Stimulated activated CD8-positive, alpha-beta memory T cell treated with anti-CD3 and anti-CD28 coated beads, Interleukin-15, amount 100 ng/mL, for 4 hours (primary cell): ENCODE measurements at places on chromosomes 13 and 19.

DNA sequence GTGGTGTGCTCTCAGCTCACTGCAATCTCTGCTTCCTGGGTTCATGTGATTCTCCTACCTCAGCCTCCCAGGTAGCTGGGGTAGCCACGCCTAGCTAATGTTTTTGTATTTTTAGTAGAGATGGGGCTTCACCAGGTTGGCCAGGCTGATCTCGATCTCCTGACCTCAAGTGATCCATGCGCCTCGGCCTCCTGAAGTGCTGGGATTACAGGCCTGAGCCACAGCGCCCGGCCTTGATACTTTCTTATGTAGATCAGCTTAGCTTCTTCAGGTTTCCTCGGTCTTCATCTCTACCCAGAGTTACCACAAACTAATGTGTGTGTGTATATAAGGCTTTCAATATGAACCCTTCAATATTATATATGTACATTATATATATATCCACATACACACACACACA, 9.9 kb upstream of the CCDC61 start:
- DNase-seq = no peak

- no peak for DNase-seq
These were observed 10.1 kb downstream of the AP2S1 start for GRCh38 chr19:46840498-46840942.

DNA sequence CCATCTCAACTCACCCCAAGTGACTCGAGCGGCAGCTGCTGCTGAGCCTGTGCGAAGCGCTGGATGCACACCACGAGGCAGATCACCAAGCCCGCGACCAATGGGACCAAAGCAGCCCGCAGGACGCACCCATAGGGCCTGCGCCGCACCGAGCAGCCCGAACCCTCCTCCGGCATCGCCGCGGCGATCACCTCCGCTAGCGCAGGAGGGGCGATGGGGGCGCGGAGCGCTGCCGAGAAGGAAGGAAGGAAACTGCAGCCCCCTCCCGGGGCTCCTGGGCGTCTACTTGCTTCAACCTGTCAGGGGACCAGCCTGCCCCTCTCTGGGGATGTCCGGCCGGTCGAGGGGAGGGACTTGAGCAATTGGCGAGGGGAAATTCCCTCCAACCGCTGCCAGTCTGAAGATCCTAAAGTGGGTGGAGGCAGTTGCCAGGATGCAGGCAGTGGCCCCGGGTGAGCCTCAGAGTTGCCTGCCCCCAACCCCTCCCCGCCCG, at the start of gene CD70:
TSS of gene CD70 (minus strand) at position 324 of the 493 bp plus-strand sequence. CDS start at position 176, 148 bp downstream.
- DNase-seq = no peak

- no peak for DNase-seq
These were observed 52.0 kb downstream of the ARHGEF7 start for GRCh38 chr13:111166882-111167675.

DNA sequence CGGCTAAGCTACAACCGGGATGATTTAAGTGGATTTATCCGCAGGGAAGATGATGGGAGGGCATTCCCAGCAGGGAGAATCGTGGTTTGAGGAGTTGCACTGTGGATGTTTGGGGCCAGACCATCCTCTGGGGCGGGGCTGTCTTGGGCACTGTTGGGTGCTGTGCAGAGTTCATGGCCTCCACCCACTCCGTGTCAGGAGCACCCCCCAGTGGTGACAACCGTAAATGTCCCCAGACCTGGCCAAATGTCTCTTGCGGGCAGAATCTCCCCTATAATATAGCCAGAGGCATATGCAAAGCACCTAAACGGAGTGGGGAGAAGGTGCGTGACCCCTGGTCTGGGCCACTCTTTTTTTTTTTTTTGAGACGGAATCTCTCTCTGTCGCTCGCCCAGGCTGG, 40.2 kb downstream of the SMIM24 start:
- peak; percentile 14 for DNase-seq

GRCh38 chr19:28210886-28211285, 1002.1 kb downstream of the UQCRFS1 start:
- DNase-seq = no peak

DNA sequence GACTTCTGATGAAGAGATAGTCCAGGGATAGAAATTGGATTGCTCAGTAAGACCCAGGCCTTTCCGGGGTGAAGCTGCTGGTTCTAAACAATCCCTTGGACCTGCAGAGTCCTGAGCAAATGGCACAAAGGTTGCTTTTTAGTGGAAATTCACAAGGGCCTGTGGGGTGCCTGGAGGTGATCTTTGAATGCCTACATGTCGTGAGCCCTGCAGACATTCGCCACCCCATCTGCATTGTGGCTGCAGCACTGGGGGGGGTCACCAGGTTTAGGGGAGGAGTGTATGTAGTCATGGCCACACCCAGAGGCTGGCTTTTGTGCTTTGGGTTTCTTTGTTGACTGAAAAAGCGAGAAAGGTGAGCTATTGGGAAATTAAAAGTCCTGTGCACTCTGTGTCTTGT, 41.4 kb downstream of the SLC7A9 start:
- no peak for DNase-seq

DNA sequence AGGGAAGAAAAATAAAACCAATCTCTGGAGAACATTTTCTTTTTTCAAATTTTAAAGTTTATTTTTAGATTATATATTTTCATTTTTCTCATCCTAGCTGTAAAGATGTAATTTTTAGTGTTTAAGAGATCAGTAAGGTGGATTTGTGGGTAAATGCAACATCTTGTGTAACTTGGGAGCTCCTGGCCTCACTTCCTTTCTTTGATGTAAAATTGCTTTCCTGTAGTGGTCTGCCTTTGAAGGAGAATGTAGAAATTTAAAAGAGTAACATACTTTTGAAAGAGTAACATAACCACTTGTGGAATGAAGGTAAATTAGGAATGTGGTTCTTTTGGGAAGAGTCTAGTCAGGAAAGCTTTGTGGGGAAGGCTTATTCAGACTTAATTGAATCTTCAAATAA, 95.7 kb upstream of the AKAP11 start:
- no peak for DNase-seq

GRCh38 chr13:48542581-48543341, 9.9 kb upstream of the RCBTB2 start:
- no peak for DNase-seq

DNA sequence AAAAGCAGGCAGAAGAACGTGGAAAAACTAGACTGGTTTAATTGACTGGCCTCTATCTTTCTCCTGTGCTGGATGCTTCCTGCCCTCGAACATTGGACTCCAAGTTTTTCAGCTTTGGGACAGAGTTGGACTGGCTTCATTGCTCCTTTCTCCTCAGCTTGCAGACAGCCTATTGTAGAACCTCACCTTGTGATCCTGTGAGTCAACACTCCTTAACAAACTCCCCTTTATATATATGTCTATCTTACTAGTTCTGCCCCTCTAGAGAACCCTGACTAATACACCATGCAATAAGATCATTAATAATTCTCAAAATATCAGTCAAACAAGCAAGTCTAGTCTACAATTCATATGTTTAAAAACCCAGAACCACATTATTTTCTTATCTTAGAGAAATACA, 662.4 kb downstream of the TBC1D4 start:
- DNase-seq = no peak

GRCh38 chr13:60453490-60453889, 56.5 kb downstream of the TDRD3 start:
- DNase-seq = no peak

DNA sequence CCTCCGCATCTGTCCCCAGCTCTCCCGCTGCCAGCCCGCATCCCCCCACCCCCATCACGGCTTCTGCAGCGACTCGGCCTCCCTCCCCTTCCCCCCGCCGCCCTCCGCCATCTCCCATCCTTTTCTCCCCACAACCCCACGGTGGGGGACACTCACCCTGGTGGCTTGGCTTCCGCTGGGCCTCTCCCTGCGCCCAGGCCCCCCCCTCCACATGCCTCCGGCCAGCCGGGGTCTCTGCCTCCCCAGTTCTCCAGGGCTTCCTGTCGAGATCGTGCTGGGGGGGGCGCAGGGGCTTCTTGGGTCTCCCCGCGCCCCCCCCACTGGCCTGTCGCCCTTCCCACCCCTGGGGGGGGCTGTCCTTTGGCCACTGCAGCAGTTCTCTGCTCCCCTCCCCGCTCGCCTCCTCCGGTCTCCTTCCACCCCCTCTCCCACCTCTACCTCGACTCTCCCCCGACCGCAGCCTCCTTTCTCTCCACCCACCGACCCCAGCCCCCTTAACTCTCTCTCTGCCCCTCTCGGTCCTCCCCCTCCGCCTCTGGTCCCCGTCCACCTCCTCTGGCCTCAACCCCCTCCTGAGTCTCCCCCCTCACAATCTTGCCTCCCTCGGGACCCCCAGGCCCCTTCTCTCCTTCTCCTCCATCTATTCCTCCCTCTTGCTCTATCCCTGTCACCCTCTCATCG, 17.1 kb downstream of the LRRC4B start:
- DNase-seq = no peak

- DNase-seq = peak; percentile 30
These were observed 21.4 kb upstream of the ZNF181 start for GRCh38 chr19:34712395-34713261.

- DNase-seq = no peak
These were observed 294.0 kb downstream of the RBM26 start for GRCh38 chr13:79112016-79112415.

- DNase-seq = no peak
These were observed 7.3 kb downstream of the RPS16 start for GRCh38 chr19:39428283-39429112.

GRCh38 chr13:40137400-40137799, 481.9 kb downstream of the COG6 start:
- no peak for DNase-seq

DNA sequence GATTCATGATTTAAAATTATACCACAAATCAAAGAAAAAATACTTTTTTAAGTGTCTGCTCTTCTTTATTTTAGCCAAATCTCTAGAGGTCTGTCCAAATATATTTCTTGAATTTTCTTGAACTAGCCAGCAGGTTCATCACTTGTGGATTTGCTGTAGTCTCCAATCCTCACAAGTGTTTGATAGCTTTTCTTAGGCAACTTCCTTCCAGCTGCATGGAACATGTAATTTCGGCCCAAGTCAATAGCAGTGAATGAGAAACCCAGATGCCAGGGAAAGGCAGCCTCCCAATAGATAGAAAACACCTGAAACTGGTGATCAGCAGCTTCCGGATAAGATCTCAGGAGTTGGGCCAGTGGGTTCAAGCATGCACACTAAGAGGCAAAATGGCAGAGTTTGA, 15.6 kb upstream of the RNASEH2B start:
- DNase-seq = no peak

DNA sequence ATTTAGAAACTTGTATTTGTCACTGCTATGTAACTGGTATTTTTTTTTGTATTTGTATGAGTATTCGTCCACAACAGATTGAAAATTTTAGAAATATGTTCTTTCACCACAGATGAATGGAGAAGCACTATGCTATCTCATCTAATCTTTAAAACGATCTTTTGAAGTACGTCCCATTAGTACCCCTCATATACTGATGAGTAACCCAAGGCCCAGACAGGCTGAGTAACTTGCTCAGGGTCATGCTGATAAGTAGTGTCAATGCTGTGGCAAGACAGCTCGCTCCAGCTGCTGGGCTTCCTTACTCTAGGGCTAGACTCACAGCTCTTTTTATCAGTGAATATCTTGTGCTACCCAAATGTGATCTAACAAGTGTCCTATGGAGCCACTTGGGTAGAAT, 154.2 kb downstream of the SUCLA2 start:
- DNase-seq = no peak

GRCh38 chr19:55688422-55689218, 13.6 kb downstream of the EPN1 start:
- no peak for DNase-seq

GRCh38 chr13:45781553-45782326, 69.8 kb downstream of the SIAH3 start:
- DNase-seq = no peak

- no peak for DNase-seq
These were observed 4.6 kb upstream of the PTOV1 start for GRCh38 chr19:49846408-49846807.

- DNase-seq = no peak
These were observed 11.5 kb downstream of the KLC3 start for GRCh38 chr19:45352062-45352461.

DNA sequence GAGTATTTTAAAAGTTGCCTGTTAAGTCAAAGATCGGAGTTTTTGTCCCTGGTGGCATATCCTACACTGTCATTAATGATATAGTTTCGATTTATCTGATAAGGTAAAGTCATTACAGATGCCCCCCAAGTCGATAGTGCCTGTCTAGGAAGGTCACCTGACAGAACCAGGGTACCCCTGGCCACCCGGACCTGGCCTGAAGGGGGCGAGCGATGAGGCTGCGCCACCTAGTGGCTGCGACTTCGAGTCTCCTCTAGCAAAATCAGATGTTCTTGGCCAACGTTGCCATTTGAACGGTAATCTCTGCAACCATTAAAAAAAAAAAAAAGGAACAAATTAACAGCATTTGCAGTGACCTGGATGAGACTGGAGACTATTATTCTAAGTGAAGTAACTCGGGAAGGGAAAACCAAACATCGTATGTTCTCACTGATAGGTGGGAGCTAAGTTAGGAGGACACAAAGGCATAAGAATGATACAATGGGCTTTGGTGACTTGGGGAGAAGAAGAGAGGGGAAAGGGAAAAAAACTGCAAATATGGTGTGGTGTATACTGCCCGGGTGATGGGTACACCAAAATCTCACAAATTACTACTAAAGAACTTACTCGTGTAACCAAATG, 565.1 kb downstream of the LIG4 start:
- DNase-seq = no peak
